Stimulated activated CD4-positive, alpha-beta T cell treated with anti-CD3 and anti-CD28 coated beads, Interleukin-4, amount 100 ng/mL, for 1 hour (primary cell): ENCODE measurements at places on chromosomes 16 and 17.

- DNase-seq: no peak
These were observed 56.2 kb downstream of the SNX11 start for GRCh38 chr17:48163809-48164208.

DNA sequence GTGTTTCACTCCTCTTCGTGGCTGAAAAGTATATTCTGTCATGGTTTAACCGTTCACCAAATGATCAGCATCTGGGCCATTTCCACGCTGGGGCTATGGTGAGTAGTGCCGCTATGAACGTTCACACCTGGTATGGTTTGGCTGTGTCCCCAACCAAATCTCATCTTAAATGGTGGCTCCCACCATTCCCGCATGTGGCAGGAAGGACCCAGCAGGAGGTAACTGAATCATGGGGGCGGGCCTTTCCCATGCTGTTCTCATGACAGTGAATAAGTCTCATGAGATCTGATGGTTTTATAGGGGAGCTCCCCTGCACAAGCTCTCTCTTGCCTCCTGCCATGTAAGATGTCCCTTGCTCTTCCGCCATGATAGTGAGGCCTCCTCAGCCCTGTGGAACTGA is 45.7 kb upstream of the ZNF469 start:
- DNase-seq: no peak

- peak; percentile 48 for DNase-seq
These were observed at the start of gene TLCD3A for GRCh38 chr17:732067-732901. Gene TLCD3A (plus strand): TSS chr17:732596. CDS start chr17:732648, 52 bp downstream.

- DNase-seq: no peak
These were observed 6.4 kb downstream of the IRF8 start for GRCh38 chr16:85905110-85906095.

- DNase-seq: no peak
These were observed 265.6 kb downstream of the CDH13 start for GRCh38 chr16:82892324-82892723.

DNA sequence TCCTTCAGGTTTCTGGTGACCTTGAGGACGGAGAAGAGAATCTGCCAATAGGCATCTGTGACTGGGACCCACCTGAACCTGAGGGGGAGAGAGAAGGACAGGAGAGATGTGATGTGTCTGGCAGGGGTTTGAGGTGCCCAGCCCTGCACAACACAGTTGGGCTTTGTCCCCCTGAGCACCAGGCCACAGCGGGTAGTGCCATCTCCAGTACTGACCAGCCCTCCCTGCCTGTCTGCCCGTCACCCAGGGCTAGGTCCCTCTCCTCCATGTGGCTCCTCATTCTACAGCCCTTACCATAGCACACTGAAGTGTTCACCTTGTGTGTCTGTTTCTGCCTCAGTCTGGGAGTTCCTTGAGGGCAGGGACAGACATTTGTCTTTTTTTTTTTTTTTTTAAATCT is 30.8 kb downstream of the NLRP1 start:
- DNase-seq: no peak

DNA sequence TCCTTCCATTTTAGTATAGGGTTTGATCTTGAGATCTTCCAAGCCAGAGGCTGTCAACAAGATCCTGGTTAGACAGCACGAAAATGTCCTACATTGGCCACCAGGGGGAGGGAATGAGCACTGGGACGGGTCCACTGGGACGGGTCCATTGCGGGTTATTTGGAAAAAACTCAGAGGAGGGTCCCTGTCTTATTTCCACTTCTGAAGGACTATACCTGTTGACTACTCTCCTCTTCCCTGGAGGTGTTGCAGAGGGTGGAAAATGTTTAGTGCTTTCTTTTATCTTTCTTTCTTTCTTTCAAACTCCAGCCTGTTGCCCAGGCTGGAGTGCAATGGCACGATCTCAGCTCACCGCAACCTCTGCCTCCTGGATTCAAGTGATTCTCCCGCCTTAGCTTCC is 2.5 kb downstream of the TTLL6 start:
- peak; percentile 54 for DNase-seq

DNA sequence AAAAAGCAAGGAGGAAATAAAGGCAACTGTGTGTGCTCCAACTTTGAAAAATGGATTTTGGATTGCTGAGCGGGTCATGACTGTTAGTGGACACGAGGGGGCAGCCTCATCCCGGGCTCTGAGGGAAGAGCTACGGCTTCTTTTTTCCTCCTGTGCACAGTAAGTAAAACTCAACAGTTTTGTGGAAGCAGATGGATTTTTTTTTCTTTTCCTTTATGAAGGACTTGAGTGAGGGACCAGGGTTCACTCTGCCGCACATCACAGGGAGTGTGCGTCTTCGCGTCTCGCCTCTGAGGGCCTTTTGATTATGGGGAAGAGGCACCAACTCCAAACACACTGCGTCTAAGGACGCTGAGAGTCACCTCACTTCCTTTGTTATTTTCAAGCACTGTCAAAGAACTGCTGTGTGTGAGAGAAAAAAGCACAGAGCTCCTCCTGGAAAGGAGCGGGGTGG is 80.3 kb upstream of the GOT2 start:
- peak; percentile 32 for DNase-seq

DNA sequence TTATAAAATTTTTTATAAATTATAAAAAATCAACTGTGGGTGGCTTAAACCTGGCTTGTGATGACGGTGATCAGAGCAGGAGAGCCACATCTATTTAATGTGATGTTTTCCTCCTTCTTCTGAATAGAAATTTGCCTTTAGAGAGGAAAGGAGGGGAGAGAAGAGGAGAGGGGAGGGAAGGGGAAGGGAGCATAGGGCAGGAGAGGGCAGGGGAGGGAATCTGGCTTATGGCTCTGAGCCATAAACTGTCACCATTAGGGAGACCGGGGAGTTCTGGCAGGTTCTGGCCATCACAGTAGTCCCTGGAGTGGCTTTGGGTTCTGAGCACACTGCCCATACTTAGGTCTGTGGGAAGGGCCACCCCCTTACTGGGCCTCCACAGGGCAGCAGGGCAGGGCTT is 167.8 kb downstream of the ENGASE start:
- no peak for DNase-seq
